ENCODE measurements at places on chromosomes 16 and 17.

DNA sequence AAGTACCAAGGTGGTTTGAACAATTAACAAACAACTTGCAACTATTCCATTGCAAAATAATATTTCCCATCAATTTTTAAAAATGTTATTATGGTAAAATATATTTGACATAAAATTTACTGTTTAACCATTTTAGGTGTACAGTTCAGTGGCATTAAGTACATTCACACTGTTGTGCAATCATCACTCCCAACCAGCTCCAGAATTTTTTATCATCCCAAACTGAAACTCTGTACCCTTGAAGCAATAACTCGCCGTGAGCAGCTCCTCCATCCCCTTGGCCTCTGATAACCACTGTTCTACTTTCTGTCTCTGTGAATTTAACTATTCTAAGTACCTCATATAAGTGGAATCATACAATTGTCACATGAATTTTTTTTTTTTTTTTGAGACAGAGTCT lies 33.6 kb upstream of the ATF7IP2 start:
- no peak for DNase-seq

DNA sequence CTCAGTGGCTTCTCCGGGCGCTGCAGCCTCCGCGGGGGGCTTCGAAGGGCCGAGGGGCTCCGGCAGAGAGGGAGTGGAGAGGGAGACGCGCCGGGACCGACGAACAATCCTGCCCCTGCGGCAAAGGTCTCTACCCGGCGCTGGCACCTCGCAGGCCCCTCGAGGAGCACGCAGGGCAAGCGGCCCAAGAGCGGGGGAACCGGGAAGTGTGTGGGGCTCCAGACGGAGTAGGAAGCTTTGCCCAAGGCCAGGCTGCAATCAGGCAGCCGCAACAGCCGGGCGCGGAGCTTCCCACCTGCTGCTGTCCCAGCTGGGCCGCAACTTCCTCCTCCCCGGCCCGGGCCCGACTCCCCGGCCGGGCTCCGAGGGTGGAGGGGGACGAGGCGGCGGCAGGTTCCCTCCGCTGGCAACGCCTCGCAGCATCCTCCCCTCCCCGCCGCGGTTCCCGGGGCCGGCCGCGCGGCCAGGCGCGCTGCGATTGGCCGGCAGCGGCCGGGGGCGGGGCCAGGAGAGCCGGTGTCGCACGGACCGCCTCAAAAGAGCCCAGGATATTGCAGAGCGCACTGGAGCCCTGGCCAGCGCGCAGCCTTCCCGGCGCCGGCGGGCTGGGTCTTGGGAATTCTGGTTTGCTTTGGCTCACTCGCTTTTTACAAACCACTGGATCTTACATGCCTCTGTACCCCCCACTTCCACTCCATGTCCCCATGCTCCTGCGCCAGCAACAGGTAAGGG lies at the start of gene KCNJ2:
TSS of gene KCNJ2 (plus strand) at position 556 of the 732 bp plus-strand sequence. CDS start 5,508 bp downstream, outside the sequence.
- no peak for DNase-seq

GRCh38 chr17:81976332-81977210 lies 858 bp upstream of the ASPSCR1 start:
- no peak for DNase-seq

- DNase-seq, result no peak
Measured at GRCh38 chr16:60143348-60143705, 1409.2 kb upstream of the GOT2 start.

GRCh38 chr16:76780556-76780955 lies 410.4 kb upstream of the MON1B start:
- no peak for DNase-seq

GRCh38 chr17:27521281-27522027 lies 65.2 kb downstream of the KSR1 start:
- DNase-seq, result no peak

DNA sequence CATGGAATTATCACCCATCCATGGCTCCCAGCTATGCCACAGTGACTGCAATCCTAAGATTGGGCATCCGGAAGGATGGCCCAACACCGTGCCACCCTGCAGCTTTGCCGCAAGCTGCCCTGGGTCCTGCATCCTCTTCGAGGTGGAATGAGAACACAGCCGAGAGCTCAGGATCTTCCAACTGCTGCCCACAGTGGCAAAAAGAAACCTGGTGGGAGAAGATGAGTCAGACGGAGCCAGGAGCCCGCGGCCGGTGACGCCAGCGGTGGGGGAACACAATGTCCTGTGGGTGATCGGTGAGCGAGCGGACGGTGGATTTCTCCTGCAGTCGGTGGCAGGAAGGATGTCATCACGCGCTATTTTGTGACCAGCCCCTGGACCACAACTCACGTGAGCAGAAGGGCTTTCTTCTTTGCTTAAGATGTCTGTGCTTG lies 20.1 kb downstream of the CD7 start:
- DNase-seq, result peak; percentile 80

GRCh38 chr16:26212599-26212998 lies 520.8 kb downstream of the HS3ST4 start:
- no peak for DNase-seq

DNA sequence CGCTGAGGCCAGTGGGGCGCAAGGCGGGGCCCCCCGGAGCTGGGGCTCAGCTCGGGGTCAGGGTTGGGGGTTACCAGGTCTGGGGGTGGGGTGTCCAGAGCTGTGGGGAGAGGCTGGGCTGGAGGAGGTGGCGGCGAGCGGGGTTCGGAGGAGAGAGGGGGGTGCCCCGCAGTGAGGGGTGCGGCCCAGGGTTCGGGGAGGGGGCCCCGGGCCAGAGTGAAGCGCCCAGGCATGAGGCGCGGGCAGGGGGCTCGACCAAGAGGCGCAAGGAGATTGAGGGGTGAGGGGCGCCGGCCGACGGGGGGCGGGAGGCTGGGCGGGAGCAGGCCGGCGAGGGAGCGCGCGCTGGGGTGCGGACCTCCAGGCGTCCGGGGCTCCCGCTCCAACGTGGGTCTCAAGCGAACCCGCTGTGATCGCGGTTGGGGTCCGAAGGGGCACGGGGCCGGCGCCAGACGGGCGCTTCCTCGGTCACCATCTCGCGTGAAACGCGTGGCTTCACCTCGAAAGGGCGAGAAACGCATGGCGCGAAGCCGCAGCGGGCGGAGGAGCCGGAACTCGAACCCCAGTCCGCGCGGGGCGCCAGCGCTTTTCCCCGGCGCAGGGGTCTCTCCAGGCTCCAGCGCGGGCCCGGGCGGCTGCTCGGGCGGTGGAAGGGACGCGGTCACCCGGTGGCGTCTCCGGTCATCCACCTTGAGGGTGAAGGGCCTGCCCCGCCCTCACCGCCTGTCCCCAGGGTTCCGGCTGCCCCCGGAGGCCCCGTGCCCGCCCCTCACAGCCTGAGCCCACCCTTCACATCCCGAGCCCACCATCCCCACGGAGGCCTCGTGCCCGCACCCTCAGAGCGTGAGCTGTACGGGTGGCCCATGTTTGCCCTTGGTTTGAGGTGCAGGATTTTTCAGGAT lies 846 bp downstream of the CPNE7 start:
- DNase-seq, result no peak

DNA sequence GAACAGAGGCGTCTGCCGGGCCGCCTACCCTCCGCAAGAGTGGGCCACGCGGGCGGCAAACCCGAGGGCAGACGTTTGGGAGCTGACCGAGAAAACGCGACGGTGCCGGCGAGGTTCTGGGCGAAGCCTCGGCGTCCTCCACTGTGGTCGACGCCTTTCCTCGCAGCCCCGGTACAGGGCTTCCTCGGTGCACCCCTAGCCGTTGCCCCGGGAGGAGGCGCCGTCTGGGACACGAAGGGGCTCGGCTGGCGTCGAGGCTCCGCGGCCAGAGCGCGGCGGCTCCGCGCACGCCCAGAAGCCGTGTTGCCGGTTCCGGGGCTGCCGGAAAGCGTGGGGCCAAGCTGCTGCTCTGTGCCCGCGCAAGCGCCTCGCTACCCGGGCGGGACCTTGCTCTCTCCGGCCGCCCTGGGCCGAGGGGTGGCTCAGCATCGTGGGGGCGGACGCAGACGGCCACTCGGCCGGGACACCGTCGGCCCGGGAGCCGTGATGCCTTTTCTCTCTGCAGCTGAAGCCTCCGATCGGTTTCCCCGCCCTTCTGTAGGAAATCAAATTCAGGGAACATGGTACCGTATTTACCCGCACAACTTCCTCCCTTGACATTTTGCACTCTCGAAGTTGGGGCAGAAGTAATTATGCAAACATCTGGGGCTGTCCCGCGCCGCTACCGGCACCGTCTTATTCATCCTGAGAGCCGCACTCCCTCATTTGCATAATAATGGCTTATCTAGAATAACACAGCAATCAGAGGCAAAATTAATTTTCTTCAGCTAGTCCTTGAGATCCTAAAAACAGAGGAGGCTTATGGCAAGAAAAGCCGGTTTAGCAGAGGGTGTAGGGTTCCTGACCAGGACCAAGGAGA lies 7.3 kb upstream of the CBX8 start:
- DNase-seq, result no peak

DNA sequence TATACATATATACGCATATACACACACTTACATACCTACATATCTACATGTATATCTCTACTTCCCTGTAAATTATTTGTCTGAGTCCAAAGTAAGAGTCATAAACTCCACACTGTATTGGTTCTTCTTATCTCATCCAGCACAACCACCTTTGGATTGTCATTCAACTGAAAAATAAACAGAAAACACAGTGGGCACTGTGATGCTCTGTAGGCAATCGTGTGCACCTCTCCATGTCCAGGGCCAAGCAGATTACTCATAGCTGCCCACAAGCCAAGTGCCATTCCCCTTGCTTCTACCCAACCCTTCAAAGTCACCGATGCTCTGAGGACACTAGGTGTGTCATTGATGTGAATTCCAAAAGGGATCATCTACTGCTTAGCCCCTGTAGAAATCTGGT lies 12.9 kb upstream of the TEKT3 start:
- no peak for DNase-seq

- DNase-seq, result no peak
Measured at GRCh38 chr16:13063457-13063856, 162.1 kb downstream of the SHISA9 start.

DNA sequence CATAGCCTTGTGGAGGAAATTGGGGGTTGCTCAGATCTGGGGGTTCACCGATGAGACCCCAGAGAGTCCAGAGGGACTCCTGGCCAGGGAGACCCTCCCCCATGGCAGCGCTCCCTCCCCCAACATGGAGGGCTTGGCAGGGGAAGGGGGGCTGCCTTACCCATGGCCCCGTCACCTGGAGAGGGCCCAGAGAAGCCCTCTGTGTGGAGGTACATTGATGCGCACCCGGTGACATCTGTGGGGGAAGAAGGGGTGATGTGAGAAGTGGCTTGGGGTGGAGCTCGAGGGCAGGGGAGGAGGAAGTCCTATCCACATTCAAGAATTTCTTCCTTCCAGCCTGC lies 16.2 kb downstream of the ETV4 start:
- DNase-seq, result no peak

- DNase-seq, result peak; percentile 59
Measured at GRCh38 chr16:56246051-56246817, 54.9 kb downstream of the GNAO1 start.

DNA sequence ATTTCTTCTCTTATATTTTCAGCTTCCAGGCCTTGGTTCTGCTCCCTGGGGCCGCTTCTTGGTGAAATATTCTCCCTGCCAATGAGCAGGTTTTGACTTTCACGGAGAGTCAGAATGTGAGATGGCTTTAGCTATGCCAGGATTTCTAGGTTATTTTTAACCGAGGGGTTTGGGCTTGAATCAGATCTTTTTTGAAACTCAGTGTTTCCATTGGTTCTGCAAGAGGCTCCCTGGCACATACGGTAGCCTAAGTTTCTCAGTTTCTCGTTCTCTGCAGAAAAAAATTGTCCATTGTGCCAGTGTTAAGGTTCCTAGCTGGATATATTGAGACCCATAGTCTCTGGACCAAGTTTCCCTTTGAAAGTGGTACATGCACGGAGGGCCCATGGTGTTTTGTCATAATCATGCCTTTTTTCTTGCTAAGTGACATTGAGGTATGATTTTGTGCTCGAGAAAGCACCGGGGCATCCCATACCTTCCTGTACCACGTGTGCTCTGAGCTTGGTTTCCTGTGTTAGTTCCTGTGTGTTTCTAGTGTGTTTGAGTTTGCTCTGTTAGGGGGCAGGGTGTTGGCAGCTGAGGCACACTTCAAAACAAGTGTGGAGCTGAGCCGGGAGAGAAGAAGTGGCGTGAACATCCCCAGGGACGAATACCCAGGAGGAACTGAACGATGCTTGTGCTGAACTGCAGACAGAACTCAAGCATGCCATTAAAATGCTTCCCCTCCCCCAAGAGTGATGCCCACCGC lies 127.2 kb downstream of the HS3ST3B1 start:
- no peak for DNase-seq

DNA sequence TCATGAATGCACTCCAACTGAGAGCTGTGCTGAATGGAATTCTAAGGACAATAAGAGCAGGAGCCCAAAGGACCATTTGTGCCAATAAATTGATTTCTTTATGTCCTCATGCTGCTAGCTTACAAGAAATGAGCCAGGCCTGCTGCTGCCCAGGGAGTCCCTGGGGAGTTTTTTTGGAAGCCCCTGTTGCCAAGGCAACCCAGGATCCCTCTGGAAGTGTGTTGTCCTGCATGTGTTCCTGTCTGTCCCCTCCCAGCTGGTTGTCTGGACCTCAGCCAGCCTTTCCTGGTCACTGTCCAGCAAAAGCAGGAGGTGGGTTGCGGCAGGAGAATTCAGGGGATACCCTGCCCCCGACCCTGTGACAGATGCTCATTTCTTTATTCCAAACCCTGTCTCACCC lies 51.0 kb upstream of the GPRC5B start:
- DNase-seq, result no peak

GRCh38 chr16:65012357-65012756 lies 109.5 kb downstream of the CDH11 start:
- no peak for DNase-seq

- no peak for DNase-seq
Measured at GRCh38 chr16:66508914-66509496, 40.9 kb downstream of the TK2 start.

DNA sequence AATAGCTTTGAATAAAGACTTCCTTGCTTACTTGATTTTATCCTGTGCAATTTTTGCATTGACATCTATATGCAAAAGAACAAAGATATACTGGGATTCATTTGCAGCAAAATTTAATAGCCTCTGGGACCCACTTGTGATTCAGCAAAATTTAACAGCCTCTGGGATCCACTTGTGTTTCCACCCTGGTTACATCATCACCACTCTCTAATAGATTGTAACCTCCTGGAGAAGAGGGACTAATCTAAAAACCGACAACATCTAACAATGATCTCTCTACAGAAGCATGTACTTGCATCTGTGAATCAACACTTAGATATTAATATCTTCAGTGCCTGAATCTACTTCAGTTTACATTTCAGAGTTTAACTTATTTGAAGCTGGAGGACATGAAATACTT lies 202.0 kb upstream of the CPHXL start:
- no peak for DNase-seq

- DNase-seq, result no peak
Measured at GRCh38 chr17:41264599-41264998, 579 bp upstream of the KRTAP9-6 start.
